ENCODE measurements at places on chromosomes 16 and 17.

DNA sequence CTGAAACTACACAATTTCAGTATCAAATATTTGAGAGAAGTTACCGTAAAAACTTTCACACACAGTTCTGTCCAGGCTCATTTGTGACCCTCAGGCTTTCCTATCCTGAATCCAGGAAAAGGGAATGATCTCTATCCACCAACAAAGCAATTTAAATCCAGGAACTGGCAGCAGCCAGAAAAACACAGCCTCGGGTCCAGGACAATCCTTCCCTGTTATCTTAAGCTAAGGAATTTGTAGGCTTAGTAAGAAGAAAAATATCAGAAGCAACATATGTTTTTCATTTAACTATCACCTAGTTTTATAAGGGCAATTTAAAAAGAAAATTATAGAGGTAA is 47.1 kb downstream of the TEX2 start:
- DNase-seq, result peak; percentile 66

- no peak for DNase-seq
These were observed 143.0 kb downstream of the XYLT1 start for GRCh38 chr16:17327664-17328335.

DNA sequence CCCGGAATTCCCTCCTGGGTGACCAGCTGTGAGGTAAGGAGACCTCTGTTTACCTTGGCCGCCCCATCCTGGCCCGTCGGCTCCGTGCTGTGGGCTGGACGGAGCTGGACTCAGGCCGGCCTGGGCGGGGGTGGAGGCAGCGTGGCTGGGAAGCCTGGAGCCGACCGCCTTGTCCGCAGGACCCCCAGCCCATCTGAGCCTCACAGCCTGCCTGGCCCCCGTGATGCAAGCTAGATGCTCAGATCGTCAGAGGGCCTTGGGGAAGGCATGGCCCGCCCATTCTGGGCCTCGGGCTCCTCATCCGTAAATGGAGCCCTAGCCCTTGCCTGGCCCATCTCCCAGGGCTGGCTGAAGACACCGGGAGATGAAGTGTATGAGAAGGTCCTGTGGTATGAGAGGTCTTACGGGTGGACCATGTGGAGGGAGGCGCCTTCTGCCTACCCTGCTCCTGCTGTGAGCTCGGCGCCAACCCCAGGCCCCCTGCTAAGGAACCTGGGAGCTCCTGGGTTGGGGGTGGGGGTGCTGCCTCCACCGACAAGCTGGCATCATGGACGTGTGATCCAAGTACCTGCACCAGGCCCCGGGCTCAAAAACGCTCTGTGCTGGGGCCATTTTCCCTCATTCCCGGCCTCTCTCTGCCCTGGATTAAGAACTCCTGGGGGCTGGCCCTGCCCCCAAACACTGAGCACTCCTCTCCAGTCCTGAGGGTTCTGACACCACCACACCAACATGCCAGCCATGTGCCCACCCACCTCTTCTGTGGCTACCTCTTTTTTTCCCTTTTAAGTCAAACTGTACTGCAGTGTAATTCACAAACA is 5.4 kb upstream of the P2RX1 start:
- DNase-seq, result peak; percentile 20

GRCh38 chr17:41546819-41547218 is 18.7 kb upstream of the KRT19 start:
- no peak for DNase-seq

DNA sequence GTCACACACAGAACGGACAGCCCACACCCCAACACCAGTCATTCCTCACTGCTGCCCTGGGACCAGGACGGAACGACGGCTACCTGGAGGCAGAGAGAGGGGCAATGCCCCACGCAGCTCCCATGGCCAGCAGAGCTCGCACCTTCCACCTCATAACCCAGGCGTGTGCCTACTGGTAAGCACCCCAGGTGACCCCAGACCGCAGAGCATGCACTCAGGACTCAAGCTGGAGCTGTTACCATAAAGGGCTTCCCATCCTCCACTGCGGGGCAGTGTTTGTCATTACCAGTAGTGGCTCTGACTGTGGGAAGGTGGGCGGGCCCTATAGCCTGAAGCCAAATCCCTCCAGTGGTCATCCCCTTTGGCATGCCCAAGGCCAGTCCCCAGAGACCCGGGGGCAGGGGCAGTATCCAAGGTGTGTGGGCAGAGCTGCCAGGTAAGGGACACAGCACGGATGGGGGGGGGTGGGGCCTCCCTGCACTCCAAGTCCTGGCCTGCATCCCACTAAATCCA is 4.7 kb upstream of the BCAR1 start:
- no peak for DNase-seq

- DNase-seq, result peak; percentile 87
These were observed 34.1 kb upstream of the SLC38A10 start for GRCh38 chr17:81328978-81329926.

DNA sequence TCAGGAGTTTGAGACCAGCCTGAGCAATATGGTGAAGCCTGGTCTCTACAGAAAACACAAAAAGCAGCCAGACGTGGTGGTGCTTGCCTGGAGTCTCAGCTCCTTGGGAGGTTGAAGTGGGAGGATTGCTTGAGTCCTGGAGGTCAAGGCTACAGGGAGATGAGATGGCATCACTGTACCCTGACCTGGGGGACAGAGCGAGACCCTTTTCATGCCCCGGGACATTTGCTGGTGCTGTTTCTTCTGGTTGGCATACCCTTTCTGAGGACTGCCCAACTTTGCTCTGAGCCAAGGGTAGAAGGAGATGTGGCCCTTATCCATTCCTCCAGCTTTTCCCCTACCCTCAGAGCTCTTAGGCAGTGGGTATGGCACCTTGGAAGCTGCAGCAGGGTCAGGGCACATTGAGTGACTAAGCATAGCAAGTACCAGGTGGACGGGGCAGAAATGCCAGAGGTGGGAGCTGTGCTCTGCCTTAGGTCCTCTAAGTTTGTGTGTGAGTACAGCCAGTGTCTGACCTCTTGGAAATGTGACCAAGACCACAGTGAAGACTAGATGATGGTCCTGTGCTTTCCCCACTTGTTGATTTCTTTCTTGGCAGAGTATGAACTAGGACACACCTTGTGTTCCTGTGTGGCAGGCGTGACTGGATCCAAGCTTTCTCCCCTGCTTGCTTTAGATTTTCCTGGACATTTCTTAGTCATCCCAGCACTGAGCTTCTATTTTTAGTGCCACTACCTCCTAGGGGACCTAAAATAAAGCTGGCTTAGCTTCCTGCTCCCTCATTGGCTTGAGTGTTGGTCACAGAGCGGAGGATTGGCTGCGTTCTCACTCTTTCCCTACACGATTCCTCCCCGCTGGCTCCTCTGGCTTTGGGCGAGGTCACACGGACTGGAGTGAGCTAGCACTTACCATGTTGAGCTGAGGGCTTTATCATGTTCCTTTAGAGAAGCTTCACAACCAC is 9.9 kb upstream of the EDC4 start:
- peak; percentile 69 for DNase-seq

GRCh38 chr17:74677558-74678466 is 34.9 kb downstream of the CD300LF start:
- no peak for DNase-seq

DNA sequence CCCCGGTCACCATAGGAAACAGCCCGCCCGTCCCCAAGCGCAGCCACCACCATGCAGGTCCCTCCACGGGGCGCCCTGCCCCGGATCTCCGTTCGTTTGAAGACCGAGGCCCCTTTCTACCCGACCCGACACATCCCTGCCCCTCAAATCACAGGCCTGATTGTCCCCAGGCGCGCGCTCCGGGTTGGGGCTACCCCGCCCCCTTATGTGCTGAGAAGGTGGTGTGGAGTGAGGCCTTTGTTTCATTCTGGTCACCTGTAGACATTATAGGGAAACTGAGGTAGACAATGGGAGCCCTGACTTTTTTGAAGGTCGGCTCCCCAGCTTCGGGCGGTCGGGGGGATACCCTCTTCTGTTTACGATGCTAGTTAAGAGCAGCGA is 763 bp upstream of the ACTG1 start:
- peak; percentile 78 for DNase-seq

- DNase-seq, result no peak
These were observed 41.5 kb downstream of the CYB5B start for GRCh38 chr16:69465881-69466280.

- DNase-seq, result no peak
These were observed 757.2 kb upstream of the SOX9 start for GRCh38 chr17:71363661-71364060.

DNA sequence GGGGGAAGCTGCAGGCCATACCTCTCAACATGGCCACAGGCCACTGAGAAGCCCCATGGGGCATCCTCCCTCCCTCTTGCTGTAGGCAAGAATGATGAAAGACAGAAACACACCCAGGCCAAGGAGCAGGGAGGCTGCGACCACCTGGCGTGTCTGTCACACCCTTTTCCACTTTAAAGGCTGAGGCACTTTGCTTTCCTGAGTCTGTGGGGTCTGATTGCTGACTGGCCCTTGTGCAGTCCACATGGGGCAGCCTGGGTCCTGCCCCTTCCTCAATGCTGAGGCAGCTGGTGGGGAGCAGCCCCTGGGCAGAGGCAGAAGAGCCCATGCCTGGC is 8.7 kb downstream of the TMEM204 start:
- no peak for DNase-seq

Measured in astrocyte of the spinal cord (primary cell).